Substantia nigra (tissue), 51 donors: ENCODE measurements at places on chromosomes 4 and X.
A peak's percentile ranks its signal among the peaks of the same experiment; 100 is the strongest.

GRCh38 chr4:144634978-144635747 lies 10.8 kb upstream of the HHIP start:
- DNase-seq, result no peak

DNA sequence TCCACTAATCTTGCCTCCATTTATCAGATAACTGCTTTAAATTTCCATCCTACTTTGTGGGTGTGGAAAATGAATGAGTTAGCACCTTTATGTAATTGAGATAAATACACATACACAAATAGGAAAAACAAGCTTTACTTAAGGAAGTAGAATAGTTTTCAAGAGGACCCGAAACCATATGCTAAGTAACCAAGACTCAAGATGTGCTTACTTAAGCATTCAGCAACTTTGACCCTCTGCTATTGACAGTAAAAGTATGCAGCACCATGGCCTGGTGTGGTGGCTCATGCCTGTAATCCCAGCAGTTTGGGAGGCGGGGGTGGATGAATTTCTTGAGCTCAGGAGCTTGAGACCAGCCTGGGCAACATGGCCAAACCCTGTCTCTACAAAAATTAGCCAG lies 29.9 kb downstream of the RNF175 start:
- no peak for DNase-seq

DNA sequence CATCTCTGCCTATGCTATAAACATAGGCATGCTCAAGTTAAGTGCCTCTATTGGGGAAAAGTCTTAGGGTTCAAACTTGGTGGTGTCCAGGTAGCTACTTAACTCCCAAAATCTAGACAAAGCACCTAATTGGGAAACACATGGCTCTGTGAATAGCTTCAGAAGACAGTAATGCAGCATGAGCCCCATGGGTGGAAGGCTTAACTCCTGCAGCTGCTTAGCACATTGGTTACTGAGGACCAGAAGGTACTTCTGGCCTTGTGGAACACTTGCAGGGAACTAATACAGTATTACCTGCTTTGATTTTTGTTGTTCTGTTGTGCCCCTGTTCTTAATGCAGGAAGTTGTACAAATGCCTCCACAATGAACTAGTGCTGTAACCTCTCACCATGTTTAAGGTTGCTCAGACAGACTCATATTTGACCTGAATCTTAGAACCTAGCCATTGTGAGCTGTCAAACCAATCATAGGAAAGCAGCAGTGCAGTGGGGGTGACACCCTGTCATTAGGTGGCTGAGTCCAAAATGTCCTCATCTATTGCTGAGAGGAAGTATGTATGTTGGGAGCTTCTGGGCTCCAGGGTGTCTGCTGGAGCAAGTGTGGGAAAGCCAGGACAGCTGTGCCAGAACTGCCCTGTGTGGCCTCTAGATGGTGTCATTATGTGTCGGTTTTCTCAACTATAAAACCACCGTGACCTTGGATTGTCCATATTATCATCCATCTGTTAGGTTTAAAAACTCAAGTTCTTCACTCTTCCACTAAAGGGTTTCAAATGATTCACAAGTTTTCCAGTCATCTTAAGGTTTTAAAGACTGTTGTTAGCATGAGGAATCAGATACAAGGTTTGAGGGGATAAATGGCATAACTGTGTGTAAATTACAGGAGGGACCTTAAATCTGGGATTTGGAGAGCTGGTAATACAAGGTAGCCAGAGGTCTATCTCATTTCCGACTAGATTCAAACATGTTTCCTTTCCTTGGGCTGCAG lies 69.9 kb upstream of the WDR1 start:
- no peak for DNase-seq

DNA sequence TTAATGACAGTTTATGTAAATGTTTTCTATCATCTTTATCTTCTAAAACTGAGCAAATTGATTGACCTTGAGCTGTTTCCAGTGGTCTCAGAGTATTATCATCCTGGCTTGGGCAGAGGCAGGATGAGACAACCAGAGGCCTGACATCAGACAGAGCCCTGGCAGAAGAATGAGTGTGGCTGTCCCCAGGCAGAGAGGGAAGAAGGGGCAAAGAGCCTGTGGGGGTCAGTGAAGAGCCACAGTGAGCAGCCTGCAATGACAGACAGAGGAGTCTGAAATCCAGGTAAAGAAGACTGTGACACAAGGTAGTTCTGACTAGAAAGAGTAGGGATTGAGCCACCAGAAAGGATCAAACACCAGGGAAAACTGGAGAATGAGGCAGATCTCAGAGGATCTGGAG lies 182.4 kb upstream of the ARSJ start:
- no peak for DNase-seq

DNA sequence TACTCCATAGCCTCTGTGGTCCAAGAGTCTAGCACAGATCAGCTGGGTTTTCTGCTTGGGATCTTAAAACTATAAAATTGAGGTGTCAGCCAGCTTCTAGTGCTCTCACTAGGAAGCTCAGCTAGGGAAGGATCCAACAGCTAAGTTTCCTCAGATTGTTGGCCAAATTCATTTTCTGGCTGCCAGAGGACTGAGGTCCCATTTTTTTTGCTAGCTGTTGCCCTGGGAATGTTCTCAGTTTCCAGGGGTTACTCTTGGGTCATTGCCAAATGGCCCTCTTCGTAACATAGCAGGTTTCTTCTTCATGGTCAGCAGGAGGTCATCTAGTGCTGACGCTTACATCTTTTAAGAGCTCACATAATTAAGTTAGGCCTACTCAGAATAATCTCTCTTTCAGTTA lies 2178.2 kb downstream of the ARAP2 start:
- peak; percentile 2 for DNase-seq

DNA sequence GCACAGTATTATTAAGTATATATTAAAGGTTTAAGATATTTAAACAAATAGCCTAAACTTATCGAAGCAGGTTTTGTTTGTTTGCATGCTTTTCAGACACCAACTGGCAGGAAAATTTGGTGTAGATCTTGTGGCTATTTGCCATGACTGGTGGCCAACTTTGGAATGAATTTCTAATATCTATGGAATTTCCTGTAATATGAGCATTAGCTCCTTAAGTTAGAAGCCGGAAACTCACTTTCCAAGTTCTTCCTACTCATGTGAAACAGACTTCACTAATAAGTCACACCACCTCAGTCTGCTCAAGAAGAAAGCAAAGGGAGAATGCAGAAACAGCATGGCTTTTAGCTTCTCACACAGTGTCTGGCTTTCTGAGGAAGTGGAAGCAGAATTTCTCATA lies 563.9 kb downstream of the GRXCR1 start:
- DNase-seq, result no peak

- no peak for DNase-seq
Observed at GRCh38 chr4:36099509-36099908, 144.8 kb downstream of the ARAP2 start.

GRCh38 chrX:39724544-39724943 lies 373.2 kb downstream of the BCOR start:
- DNase-seq, result no peak

- DNase-seq, result no peak
Observed at GRCh38 chr4:77349796-77350195, 192.8 kb downstream of the CCNG2 start.

DNA sequence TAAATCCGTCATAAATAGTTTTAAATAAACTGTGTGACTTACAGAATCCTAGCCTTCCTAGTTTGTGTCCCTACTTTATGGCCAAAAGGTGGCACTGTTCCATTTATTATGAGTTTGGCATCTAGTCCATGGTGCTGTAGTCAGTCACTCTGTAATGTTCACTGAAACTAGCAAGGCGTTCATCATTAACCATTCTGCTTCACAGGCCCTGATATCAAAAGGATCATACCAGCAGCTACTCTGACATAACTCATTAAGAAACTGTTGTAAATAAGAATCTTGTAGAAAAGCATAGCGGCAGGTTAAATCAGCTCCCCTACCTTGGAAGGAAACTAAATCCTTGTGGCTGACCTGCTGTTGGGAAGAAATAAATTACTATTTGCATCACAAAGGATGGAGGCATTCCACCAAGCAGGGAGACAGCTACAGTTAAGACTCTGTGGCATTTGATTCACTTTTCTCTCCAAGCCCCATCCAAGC lies 919.6 kb upstream of the DIAPH2 start:
- no peak for DNase-seq

DNA sequence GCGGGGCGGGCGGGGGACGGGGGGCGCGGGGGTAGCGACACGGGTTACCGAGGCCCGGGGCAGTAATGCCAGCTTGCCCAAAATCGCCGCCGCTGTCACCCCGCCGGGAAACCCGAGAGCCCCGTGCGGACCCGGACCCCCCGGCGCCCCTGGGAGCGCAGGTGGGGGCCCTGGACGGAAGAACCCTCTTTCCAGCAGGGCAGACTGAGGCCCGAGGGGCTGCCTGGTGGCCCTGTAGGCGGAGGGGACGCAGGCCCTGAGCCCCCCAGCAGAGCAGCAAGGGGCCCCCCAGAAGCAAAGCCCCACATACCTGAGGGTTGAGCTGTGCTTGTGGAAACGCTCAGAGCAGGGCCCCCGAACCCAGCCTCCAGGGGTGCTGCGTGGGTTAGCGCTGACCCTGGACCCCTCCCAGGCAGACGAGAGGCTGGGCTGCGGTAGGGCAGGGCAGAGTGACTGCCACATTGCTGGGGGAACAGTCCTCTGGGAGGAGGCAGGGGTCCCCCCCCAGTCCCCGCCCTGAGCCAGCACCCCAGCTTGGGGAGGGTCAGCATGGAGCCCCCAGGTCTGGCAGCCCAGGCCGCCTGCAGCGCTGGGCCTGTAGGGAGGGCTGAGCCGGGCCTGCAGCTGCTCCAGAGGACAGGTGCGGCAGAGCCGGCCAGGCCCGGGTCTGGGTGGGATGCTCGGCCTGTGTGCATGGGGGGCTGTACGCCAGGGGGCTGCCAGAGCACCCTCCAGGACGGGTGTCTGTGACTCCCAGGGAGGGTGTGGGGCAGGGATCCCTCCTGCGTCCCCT lies 646 bp downstream of the DOK7 start:
- DNase-seq, result no peak

- DNase-seq, result no peak
Observed at GRCh38 chr4:136812100-136812880, 720.0 kb downstream of the PCDH18 start.

DNA sequence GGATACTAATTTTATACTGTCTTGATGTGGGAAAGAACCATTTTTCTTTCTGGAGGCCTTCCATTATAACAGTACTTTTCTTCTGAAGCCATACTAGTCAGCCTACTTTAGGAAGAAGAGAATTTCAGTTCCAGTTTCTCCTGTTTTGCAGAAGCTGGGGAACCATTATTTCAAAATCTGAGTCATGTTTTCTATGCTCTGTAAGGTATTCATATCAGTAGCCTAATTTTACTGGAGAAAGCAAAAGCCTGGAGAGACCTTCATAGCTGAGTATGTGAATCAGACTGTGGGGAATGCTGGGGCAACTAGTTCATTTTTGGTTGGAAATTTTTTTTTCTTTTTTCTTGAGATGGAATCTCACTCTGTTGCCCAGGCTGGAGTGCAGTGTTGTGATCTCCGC lies 22.4 kb downstream of the AFF1 start:
- DNase-seq, result no peak

DNA sequence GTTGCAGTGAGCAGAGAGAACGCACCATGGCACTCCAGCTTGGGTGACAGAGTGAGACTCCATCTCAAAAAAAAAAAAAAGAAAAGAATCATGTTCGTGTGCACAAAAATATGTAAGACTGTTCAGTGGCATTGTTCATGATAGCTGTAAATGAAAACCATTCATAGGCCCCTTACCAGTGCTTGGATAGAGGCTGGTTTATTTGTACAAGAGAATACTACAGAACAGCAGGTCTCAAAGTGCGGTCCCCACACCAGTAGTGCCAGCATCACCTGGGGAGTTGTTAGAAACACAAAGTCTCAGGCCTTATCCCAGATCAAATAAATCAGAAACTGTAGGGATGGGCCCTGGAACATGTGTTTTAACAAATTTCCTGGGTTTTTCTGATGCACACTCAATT lies 12.7 kb upstream of the MRFAP1 start:
- DNase-seq, result no peak

DNA sequence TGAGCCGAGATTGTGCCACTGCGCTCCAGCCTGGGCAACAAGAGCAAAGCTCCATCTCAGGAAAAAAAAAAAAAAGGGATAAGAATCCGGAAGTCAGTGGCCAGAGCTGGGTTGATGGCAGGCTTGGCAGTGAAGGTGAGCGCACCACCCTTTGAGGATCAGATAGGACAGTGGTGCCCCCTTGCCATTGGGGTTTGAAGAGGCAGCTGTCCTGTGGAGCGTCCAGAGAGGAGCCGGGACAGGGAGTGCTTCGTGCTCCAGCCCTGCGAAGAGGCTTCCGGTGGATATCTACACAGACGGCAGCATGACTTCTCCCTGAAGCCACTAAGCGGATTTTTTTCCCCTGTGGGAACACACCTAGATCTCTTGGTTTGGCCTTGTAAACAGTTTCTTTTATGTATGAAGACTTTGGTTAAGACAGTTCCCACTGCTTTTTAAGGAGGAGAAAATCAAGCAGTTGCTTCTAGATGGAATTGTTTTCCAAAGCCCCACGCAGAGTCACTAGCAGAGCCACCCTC lies 6.5 kb downstream of the TBC1D14 start:
- no peak for DNase-seq

- no peak for DNase-seq
Observed at GRCh38 chr4:151808542-151808941, 47.7 kb upstream of the GATB start.

DNA sequence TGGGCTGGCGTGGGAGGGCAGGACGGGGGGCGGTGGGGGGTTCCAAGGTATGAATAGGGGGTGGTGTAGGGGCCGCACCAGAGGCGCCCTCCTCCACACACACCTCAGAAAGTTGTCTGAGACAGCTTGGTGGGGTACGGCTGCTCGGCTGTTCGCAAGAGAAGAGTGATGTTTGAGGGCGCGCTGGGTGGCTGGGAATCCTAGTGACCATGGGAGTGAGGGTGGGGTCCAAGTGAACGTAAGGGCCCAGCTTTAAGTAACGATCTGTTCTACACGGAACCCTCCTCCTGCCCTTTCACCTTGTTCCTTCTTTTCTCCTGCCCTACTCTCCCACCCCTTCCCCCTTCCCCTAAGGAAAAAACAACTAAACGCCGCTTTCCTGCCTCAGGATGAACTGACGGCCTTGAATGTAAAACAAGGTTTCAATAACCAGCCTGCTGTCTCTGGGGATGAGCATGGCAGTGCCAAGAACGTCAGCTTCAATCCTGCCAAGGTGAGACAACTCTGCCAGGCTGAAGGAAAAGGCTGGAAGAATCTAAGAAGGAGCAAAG lies 664 bp downstream of the MED12 start:
- DNase-seq, result no peak

- no peak for DNase-seq
Observed at GRCh38 chr4:103982454-103982853, 262.7 kb upstream of the TACR3 start.

DNA sequence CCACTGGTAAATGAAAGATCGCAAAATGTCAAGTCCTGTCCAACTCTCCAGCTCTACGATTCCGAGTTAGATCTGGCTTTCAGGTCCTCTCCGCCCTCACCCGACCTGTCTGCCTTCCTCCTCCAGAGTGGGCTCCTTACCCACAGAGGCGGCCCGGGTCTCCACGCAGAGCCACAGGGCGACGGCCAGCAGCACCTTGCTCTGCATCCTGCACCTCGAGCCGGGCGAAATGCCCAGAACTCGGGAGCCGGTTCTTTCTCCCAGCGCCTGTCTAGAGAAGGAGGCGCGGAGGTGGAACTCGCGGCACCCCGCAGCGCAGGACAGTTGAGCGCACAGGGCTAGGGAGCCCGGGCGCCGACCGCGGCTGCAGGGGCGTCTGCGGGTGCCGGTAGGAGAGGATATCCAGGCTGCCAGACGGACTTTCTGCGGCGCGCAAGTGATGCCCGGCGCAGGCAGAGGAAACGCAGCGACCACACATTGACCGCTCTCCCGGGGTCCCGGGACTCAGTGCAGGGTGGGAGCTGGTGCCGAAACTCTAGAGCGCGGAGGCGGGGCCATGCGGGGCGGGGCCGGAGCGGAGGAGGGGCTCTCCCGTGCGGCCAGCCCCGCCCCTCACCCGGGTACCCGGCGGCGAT lies at the start of gene KDR:
KDR (minus strand) TSS at position 509 of the 635 bp plus-strand sequence; CDS start at position 207, 302 bp downstream.
- DNase-seq, result no peak

GRCh38 chrX:48914593-48915493 lies 3.4 kb upstream of the SLC35A2 start:
- DNase-seq, result no peak
